Pulmonary artery endothelial cell (primary cell): ENCODE measurements at places on chromosomes 11 and 22. TPM values are rescaled to one million over a fixed set of nuclear protein-coding genes. Genes with fewer than 3 reads are reported as not detected.

Gene DBX1
- total RNA-seq = not detected in 2 replicates

DNA sequence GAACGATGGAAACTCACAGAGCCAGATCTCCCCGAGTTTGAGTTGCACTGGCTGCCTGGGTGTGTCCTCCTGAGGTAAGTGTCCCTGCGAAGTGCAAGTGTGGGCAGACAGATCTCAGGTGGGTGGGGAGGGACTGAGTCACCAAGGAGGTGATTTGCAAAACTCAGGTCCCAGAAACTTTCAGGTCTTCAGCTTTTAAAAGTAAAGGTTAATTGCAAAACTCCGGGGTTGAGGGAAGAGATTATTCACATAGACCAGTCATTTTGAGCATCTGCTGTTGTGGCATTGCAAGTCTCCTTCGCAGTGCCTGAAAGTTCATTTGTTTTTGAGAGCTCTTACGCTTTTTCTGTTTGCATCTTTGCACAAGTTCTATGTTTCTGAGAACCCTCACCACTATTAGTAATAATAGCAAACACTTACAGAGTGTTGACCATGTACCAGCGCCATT is 7.1 kb downstream of the CD44 start:
- no peak for DNase-seq

DNA sequence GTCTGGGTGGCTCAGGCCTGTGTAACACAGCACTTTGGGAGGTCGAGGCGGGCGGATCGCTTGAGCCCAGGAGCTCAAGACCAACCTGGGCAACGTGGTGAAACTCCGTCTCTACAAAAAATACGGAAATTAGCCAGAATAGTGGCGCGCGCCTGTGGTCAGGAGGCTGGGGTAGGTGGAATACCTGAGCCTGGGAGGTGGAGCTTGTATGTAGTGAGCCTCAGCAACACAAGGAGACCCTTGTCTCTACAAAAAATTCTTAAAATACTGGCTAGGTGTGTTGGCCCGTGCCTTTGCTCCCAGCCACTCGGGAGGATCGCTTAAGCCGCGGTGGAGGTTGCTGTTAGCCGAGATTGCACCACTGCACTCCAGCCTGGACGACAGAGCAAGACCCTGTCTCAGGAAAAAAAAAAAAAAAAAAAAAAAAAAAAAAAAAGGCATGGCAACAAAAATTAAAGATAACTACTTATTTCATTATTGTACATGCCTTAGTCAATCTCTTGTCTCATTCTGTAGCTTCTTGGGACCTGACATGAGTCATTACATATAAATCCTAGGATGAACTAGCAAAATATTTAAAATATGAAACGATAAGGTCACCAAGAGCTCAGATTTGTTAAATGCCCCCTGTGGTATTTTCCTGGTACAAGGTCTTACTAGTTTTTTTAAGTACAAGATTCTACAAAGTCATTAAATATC is 1.1 kb downstream of the TAF1D start:
- DNase-seq = no peak

- DNase-seq = no peak
Observed at GRCh38 chr11:62678433-62678769, 472 bp downstream of the UBXN1 start.

DNA sequence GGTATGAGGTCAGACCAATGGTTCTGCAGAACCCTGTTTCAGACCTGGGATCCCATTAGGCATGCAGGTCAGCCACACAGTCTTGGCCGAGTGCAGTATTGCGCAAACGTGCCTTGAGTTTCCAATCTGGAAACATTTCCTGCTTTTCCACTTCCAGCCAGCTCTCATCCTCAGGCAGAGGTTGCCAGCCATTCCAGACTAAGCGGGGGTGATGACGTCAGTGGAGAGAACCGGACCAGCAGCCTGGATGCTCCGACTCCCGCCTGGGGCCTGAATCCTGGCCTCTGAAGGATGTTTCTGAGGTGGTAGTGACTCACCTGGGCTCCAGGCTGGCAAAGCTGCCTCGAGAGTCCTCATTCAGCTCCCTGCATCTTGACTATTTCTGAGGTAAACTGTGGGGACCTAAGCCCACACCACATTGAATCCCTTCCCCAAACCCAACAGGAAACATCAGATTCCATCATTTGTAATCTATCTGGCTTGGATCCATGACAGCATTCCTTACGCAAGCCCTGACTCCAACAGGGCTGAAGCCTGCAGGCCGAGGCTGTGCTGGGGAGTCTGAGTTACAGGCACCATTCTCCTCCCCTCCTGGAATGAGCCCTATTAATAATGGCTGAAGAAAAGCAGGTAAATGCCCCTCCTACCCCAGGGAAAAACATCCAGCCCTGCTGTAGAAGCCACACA is 83.0 kb downstream of the ABTB2 start:
- no peak for DNase-seq

Gene DEFB131B
- total RNA-seq = not detected in 2 replicates

DNA sequence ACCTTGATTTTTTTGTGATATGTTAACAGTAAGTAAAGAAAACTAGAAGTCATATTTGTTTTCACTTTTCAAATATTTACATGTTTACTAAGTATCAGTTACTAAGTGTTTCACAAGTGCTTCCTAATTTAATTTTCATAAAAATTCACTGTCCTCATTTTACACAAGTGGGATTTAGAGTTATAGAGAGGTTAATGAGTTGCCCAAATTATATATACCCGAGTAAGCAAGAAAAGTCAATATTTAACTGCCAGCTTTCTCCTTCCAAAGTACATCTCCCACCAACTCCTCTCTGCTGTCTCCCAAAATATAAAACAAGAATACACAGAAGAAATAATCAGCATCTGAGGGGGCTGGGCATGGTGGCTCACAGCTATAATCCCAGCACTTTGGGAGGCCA is 896.7 kb upstream of the ANO3 start:
- DNase-seq = no peak

- DNase-seq = no peak
Observed at GRCh38 chr11:45424411-45425180, 138.5 kb upstream of the SYT13 start.

DNA sequence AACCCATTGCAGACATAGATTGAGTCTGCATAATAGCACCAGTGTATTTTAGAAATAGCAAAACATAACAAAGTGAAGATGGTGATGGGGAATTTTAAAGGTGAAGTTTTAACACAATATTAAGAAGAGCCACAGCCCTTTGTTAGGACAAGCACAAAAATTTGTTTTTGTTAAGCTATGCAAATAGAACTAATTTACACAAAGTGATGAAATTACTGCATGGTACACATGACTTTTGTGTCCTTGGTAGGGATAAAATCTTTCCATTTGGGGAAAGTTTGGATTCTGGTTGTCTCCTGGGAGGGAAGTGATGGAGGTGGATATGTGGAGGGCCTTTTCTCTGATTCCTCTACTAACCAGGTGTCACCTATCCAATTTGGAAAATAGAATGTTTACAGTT is 50.4 kb upstream of the MTNR1B start:
- DNase-seq = no peak

- no peak for DNase-seq
Observed at GRCh38 chr22:34475886-34476285, 555.6 kb upstream of the LARGE1 start.

Gene FOXRED2
- 4.9 and 6.2 TPM in 2 replicates for total RNA-seq

DNA sequence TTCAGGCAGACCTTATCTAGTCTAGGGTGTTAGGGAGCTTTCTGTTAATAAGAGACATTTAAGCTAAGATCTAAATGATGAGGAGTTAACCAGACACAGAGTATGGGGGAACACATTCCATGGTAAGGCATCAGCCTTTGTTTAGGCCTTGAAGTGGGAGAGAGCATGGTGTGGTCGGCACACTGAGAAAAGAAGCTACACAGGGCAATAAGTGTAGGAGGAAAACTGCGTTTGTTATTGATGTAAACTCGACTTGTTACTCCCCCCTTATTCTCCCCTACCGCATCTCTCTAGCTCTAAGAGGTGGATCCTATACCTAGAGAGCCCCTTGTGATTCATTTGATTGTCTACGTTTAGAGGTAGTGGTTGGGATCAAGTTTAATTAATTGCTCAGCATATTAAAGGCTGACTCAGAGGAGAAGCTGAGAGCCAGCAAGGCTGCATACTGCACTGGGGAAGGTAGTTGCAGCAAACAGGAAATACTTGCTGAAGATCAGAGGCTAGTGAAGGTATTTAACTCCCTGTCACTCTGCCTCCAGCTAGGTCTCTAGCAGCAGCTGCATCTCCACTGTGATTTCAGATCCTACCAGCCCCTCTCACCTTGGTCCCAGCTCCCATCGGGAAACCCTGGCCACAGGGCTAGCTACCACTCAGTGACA is 86.8 kb upstream of the TEAD1 start:
- no peak for DNase-seq

Gene CALCA
- total RNA-seq = not detected in 2 replicates

DNA sequence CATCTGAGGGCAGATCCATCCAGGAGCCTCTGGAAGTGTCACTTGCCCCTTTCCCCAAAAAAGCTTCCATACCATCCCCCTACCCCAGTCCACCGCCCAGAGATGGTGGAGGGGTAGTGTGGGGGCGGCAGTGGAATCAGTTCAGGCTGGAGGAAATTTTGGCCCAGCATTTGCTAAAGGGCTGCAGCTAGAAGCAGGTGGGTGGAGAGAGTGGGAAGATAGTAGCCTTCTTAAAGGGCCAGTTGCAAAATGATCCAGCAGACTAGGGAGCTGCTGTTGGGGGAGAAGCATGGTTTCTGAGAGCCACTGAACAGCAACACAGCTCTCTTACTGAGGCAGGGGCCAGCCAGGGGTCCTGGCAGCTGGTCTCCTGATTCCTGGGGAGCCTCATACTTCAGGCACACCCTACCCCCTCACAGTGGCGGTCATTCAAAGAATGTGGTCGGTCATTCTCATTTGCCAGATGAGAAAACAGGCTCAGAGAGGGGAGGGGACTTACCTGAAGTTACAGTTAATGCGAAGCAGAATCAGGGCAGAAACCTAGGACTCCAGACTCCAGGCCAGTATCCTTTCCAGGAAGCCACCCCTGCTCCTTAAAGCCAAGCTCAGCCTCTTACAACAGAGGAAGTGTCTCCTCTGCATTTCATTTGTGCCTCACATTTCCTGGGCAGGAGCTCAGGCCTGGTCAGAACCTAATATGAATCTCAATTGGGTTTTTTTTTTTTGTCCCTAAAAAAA is 5.4 kb downstream of the SEC14L2 start:
- no peak for DNase-seq
